Breast epithelium (tissue), 4 donors: ENCODE measurements at places on chromosomes 11 and 22. TPM values are rescaled to one million over a fixed set of nuclear protein-coding genes. Genes with fewer than 3 reads are reported as not detected.

DNA sequence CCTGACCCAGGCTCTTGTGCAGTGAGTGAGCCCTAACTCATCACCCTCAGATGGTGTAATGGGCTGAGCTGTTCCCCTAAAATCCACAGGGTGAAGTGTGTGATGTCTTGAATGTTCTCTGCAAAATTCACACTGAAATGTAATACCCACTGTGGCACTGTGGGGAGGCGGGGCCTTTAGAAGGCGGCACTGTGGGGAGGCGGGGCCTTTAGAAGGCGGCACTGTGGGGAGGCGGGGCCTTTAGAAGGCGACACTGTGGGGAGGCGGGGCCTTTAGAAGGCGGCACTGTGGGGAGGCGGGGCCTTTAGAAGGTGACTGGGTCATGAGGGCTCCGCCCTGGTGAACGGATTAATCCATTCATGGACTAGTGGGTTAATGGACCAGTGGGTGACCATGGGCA lies 33.0 kb downstream of the CHID1 start:
- H3K27me3 ChIP-seq, result no peaks in the 10 kb centered on the region
- no peak overlapping the region for H3K27ac ChIP-seq
- DNase-seq, result no peak
- H3K36me3 ChIP-seq, result no peaks in the 10 kb centered on the region
- H3K4me3 ChIP-seq, result no peak overlapping the region
- no peaks in the 10 kb centered on the region for H3K4me1 ChIP-seq

GRCh38 chr11:72962717-72963116 lies 148.5 kb downstream of the ATG16L2 start:
- no peak for DNase-seq
- no peaks in the 10 kb centered on the region for H3K4me1 ChIP-seq
- no peak overlapping the region for H3K4me3 ChIP-seq
- H3K27me3 ChIP-seq, result no peaks in the 10 kb centered on the region
- no peak overlapping the region for H3K27ac ChIP-seq
- H3K36me3 ChIP-seq, result no peaks in the 10 kb centered on the region

- H3K4me1 ChIP-seq, result no peaks in the 10 kb centered on the region
- H3K36me3 ChIP-seq, result no peaks in the 10 kb centered on the region
- H3K27ac ChIP-seq, result no peak overlapping the region
- DNase-seq, result no peak
- H3K27me3 ChIP-seq, result no peaks in the 10 kb centered on the region
These were observed 4.9 kb upstream of the CYTH4 start for GRCh38 chr22:37277384-37277783.

GRCh38 chr11:75786101-75786736 lies 17.6 kb downstream of the DGAT2 start:
- no peak for DNase-seq
- no peaks in the 10 kb centered on the region for H3K4me1 ChIP-seq
- no peak overlapping the region for H3K4me3 ChIP-seq
- H3K27me3 ChIP-seq, result no peaks in the 10 kb centered on the region
- no peak overlapping the region for H3K27ac ChIP-seq

GRCh38 chr11:709109-709997 lies 3.3 kb downstream of the EPS8L2 start:
- peaks cover 15% of the 10 kb centered on the region for H3K4me1 ChIP-seq
- no peaks in the 10 kb centered on the region for H3K36me3 ChIP-seq
- no peak for DNase-seq
- H3K27ac ChIP-seq, result peak overlapping the region; percentile 93
- no peaks in the 10 kb centered on the region for H3K27me3 ChIP-seq
- peak overlapping the region; percentile 56 for H3K4me3 ChIP-seq

DNA sequence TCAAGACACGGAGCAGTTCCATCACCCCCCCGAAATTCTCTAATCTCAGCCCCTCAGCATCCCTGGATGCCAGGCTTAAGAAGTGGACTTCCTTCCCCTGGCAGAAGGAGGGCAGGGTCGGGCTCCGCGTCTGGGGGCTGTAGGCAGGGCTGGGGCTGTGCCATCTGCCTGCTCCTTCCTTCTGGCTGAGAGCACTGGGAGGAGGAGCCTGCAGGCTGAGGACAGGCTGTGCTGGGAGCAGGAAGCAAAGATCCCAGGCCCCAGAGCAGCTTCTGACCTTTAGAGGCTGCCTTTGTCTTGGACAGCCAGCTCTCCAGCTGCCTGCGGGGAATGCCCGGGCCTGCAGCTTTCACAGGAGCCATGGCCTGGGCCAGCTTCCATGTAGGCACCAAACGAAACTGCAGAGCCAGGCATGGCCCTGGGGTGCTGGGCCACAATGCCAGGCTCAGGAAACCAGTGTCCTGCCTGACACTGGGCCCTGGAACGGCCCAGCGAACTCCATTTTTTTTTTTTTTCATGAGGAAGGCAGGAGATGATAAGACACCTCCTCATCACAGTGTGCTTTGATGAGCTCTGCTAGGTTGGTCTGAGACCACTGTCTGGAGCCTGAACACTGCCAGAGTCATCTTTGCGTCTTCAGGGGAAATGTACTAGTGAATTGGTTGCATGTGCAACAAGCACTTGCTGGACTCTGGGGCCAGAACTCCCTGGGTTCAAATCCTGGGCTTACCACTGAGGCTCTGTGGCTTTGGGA lies 67.9 kb downstream of the MCM5 start:
- no peaks in the 10 kb centered on the region for H3K27me3 ChIP-seq
- no peaks in the 10 kb centered on the region for H3K36me3 ChIP-seq
- H3K4me1 ChIP-seq, result peaks cover 7% of the 10 kb centered on the region
- DNase-seq, result peak; percentile 75
- no peak overlapping the region for H3K4me3 ChIP-seq

DNA sequence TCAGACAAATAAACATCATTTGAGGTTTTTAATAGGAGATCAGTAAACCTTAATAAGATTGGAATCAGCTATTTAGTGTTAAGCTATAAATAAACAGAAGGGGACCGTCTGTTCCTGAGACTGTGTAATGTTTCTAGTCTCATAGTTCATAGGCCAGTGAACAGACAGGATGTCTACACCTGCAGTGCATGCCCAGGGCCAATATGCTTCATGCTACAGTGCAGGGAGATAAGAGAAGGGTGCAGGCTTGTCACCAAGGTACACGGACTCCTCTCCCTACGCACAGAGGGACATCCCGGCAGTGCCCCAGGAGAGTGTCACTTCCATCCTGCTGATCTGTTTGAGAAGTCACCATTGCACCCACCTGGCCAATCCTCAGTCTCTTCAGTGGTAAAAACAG lies 148.6 kb downstream of the OPCML start:
- DNase-seq, result no peak
- H3K27me3 ChIP-seq, result no peaks in the 10 kb centered on the region
- no peaks in the 10 kb centered on the region for H3K4me1 ChIP-seq
- H3K36me3 ChIP-seq, result no peaks in the 10 kb centered on the region

DNA sequence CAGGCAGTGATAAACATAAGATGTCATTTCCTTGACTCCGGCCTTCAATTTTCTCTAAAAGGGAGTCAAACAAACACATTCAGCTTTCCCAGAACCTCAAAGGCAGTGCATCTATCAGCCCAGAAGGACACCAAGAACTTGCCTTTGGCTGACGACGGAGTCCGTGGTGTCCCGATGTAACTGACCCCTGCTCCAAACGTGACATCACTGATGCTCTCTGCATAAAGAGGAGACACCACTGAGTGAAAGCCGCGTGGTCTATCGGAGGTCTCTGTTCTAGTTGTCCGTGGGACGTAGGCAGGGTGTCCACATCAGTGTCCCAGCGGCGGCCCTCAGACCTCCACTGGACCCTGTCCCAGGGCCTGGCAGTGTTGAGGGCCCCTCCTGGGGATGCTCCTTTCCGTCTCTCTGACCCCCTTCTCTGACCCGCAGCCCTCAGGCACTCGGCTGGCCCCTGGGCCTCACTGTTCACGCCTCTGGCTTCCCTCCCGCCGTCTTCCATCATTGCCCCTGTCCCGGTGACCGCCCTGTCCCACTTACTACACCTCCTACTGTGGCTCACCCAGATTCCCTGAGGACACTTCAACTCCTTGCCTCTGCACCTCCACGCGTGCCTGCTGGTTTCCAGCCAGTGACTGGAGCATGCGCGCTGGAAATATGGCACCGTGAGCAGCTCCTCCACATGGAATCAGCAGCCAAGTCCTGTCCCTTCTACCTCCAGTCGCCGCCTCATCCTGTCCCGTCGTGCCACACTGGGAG lies 70.4 kb downstream of the NCAPD3 start:
- H3K36me3 ChIP-seq, result no peaks in the 10 kb centered on the region
- H3K27me3 ChIP-seq, result no peaks in the 10 kb centered on the region
- no peak for DNase-seq
- H3K4me3 ChIP-seq, result no peak overlapping the region
- no peaks in the 10 kb centered on the region for H3K4me1 ChIP-seq
- H3K27ac ChIP-seq, result no peak overlapping the region

- H3K4me1 ChIP-seq, result no peaks in the 10 kb centered on the region
- H3K27ac ChIP-seq, result no peak overlapping the region
- no peak overlapping the region for H3K4me3 ChIP-seq
- no peaks in the 10 kb centered on the region for H3K27me3 ChIP-seq
- no peaks in the 10 kb centered on the region for H3K36me3 ChIP-seq
These were observed 129.2 kb downstream of the ARL14EP start for GRCh38 chr11:30452114-30452513.

DNA sequence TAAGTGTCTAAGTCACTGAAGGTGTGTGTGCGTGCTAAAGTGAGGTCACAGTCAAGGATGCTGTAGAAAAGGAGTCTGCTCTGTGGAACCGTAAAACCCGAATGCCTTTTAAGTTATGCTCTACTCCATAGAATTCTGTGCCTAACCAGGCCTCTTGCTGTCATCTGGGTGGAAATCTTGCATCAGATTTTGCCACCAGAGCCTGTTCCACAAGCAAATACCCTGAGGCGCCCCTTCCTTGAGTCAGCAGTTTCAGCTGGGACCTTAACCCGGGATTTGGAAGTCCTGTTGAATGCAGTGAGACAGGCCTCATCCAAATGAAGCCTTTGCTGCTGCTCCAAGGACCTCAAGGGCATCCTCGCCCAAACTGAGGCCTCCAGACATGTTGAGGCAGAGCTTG lies 109.8 kb downstream of the WNT11 start:
- H3K4me1 ChIP-seq, result no peaks in the 10 kb centered on the region
- peak; percentile 60 for DNase-seq
- no peak overlapping the region for H3K27ac ChIP-seq
- H3K4me3 ChIP-seq, result no peak overlapping the region
- no peaks in the 10 kb centered on the region for H3K36me3 ChIP-seq

DNA sequence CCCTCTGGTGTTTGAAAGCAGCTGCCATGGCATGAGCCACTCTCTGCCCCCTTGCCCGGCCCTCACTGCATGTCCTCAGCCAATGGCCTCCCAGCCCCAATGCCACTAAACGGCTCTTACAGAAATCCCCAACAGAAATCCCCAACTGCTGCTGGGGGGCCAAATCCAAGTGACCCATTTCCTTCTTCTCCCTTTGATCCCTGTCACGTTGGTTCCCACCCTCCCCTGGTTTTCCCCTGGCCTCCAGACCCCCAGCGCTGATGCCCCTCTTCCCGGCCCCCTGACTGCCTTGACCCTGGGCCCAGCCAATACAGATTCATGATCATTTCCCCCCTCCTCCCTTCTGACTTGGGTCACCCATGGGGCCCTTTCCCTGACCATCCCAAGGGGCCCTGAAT lies 30.9 kb downstream of the IGLL1 start:
- no peaks in the 10 kb centered on the region for H3K4me1 ChIP-seq
- H3K4me3 ChIP-seq, result no peak overlapping the region
- no peak overlapping the region for H3K27ac ChIP-seq
- no peaks in the 10 kb centered on the region for H3K27me3 ChIP-seq
- DNase-seq, result peak; percentile 43

DNA sequence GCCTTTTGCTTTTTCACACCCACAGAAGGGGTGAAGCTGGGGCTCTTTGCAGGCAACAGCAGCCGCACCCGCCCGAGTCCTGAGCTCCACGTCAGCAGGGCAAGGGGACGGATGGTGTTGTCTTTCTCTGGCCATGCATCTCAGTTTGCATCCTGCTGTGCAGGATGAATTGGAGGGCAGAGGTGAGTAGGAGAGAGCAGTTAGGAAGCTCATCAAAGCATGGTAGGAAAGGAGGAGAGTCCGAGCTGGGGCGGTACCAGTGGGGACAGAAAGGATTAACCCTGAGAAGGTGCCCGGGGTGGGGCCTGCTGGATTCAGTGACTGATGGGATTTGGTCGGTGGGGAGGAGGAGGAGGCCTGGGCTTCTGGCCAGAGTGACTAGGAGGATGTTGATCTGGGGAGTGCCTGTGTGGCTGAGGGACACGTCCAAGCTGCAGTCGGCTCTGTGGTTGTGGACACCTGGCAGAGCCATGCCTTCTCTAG lies 14.6 kb downstream of the FAM83F start:
- H3K4me1 ChIP-seq, result no peaks in the 10 kb centered on the region
- DNase-seq, result no peak
- H3K27me3 ChIP-seq, result no peaks in the 10 kb centered on the region
- H3K27ac ChIP-seq, result peak overlapping the region; percentile 69

DNA sequence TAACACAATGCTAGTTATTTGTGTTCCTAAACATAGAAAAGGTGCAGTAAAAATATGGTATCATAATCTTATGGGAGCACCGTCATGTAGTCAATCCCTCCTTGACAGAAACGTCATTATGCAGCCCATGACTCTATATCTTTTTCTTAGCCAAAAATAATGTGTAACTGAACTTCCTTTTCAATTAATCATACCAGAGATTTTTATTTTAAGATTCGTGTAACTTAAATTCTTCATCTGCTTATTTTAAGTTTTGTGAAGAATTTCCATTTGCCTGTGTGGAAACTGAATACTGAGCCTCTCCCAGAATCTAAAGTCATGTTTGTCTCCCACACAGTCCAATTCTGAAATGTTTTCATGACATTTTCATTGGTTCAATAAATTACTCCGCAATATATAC lies 699.1 kb downstream of the KCNA4 start:
- no peak overlapping the region for H3K4me3 ChIP-seq
- no peak for DNase-seq
- no peaks in the 10 kb centered on the region for H3K36me3 ChIP-seq
- no peaks in the 10 kb centered on the region for H3K27me3 ChIP-seq
- H3K4me1 ChIP-seq, result no peaks in the 10 kb centered on the region

GRCh38 chr11:60343094-60343704 lies 16.1 kb downstream of the MS4A6E start:
- H3K27me3 ChIP-seq, result no peaks in the 10 kb centered on the region
- no peaks in the 10 kb centered on the region for H3K36me3 ChIP-seq

DNA sequence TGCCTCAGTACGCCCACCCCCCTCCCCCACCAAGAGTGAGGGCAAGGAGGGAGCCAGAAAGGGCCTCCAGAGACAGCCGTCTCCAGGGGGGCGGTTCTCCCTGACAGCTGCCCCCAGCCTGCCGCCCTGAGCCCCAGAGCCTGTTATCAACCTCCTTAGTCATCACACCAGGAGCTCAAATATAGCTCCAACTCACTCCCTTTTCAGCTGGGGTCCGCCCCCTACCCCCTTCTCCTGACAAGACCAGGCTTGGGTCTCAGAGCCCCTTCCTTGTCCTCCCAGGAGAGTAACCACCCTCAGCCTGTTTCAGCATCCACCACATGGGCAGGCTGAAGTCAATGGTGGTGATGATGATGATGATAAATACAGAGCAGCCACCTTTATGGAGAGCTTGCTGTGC lies 2.5 kb upstream of the INPP5J start:
- no peak overlapping the region for H3K27ac ChIP-seq
- no peaks in the 10 kb centered on the region for H3K27me3 ChIP-seq
- peaks cover 7% of the 10 kb centered on the region for H3K4me1 ChIP-seq
- H3K36me3 ChIP-seq, result no peaks in the 10 kb centered on the region
- DNase-seq, result no peak

Gene TESMIN
- 6.9 TPM for total RNA-seq

Gene YWHAH
- total RNA-seq, result 85.9 TPM

Gene PTPN5
- 1.3 TPM for total RNA-seq

Gene IGF2
- 13.6 TPM for total RNA-seq

Gene SLC7A4
- total RNA-seq, result 2.4 TPM

Gene HOATZ
- not detected for total RNA-seq
